Testis (tissue), 5 donors: ENCODE measurements at places on chromosomes 4 and X.

DNA sequence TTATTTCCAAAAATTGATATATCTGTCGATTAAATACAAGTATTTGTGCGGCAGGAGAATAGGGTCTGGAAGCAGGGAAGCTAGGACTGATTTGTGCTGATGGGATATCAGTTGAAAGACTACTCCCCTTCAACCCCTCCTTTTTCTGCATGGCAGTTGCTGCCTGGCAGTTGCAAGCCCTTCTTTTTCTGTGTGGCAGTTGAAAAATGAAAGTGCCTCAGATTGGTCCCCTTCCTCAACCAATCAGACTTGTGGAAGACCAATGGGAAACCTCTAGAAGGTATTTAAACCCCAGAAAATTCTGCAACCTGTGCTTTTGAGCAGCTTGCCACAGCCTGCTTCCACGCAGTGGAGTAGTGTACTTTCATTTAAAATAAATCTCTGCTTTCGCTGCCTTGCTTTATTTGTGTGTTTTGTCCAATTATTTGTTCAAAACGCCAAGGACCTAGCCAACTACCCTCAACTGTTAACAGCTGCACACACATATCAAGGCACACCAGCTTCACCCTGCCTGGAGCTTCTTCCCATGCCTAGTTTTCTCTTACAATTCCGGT lies 1.5 kb upstream of the TMA16 start:
- no peak for DNase-seq

DNA sequence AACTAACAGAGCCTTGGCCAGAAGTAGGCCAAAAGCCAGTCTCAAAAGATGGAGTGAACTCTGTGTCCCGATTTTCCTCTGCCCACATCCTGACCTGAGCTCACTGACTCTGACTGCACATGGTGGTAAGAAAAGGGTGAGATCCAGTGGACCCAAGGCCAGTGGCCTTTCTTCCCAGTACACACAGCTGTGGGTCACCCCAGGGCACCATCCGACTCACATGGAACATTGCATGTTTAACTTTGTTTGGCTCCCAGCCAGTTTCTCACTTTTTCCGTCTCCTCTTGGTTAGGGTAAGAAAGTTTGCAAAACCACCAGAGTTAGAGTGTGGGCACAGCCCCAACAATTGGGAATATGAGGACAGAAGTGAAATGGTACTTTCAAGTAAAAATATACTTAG lies 69.8 kb downstream of the GAB1 start:
- peak; percentile 62 for DNase-seq

DNA sequence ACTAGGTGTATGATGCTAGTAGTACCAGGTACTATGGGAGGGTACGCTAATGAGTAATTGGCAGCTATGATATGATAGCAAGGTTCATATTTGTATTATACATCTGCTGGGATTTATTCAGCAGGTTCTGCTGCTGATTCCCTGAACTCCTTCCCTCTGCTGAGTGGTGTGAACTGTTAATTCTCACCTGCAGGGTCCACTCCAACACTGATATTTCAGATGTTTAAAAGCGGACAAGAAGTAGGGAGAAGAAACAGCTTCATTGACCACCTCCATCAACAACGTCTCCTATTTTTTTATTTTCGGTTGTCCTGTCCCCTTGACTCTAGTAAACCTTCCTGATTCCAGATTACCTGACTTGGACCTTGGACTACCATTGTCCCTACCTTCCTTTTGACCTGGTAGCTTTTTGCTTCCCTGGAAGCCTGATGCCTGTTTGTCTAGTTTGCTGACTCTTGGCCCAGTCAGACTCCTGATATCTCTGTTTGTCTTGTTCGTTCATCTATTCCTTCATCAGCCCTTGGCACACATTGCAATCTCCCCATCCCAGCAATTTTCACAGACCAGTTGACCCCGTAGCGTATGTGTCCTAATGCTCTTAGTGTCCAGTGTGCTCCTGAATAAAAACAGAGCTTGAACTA lies 34.0 kb upstream of the RNF128 start:
- DNase-seq, result no peak

DNA sequence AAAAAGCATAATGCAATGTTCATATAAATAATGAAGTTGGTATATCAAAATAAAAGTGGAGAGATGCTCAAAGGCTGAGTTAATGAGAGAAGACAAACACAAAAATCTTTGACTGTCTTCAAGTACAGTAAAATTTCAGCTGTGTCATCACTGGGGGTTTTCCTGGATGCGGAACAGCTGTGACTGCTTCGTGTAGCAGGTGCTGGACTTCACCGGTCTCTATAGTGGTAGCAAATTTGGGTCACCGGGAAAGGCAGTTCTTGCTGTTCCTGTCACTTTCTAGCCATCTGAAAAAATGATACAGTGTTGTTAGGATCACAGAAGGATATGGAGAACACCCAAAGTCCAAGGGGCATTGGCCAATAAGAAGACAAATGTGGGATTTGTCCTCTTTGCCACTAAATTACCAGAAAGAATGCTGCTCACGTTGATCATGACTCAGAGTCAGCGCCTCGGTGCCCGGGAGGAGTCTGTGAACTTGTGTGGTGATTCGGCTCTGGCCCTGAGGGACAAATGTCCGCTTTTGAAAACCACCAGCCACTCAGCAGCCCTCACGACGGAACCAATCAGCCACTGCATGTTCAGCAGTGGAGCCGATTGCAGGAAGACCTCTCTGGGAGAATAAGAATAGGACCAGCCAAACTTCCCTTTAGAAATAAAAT lies 230.1 kb upstream of the FAT1 start:
- no peak for DNase-seq

GRCh38 chrX:73930300-73930699 lies 367.3 kb downstream of the CHIC1 start:
- DNase-seq, result no peak

DNA sequence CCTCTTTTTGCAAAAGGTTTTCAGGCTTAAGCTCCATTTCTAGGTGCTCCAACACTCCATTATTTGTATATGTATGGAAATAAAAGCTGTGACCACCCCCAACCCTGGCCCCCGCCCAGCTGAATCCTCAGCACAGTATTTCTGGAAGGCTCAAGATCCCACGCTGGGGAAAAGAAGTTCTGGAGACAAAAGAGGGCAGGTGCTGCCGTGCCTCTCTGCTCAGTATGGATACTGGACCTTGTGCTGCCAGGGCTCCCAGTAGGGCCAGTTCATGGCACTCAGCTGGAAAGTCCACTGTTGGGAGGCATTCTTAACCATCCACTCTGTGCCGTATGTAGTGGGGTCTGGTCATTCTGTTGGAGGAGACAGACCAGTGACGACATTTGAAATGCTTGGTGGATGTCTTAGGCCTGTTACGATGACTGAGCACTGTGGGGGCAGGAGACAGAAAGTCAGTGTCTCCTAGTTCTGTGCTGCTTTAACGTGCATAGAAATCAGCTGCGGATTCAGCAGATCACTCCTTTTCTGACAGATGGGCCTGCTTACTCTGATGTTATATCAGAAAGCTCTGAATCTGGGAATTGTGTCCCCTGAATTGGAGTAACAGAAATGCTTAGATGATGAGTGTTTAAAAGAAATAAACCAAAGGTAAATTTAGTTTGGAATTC lies 48.4 kb upstream of the MSANTD1 start:
- peak; percentile 8 for DNase-seq

GRCh38 chrX:104863466-104863865 lies 297.5 kb downstream of the IL1RAPL2 start:
- DNase-seq, result no peak

DNA sequence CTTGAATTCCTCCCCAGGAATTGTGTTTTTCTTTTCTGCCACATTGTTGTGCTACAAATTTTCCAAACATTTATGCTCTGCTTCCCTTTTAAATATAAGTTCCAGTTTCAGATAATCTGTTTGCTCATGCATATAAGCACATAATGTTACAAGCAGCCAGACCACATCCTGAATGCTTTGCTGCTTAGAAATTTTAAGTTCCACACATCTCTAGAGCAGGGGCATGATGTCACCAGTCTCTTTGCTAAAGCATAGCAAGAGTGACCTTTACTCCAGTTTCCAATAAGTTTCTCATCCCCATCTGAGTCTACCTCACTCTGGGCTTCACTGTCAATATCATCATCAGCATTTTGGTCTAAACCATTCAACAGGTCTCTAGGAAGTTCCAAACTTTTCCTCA lies 932.5 kb downstream of the SH3BGRL start:
- no peak for DNase-seq
